ENCODE measurements at places on chromosomes 5 and 9.
A peak's percentile ranks its signal among the peaks of the same experiment; 100 is the strongest.

DNA sequence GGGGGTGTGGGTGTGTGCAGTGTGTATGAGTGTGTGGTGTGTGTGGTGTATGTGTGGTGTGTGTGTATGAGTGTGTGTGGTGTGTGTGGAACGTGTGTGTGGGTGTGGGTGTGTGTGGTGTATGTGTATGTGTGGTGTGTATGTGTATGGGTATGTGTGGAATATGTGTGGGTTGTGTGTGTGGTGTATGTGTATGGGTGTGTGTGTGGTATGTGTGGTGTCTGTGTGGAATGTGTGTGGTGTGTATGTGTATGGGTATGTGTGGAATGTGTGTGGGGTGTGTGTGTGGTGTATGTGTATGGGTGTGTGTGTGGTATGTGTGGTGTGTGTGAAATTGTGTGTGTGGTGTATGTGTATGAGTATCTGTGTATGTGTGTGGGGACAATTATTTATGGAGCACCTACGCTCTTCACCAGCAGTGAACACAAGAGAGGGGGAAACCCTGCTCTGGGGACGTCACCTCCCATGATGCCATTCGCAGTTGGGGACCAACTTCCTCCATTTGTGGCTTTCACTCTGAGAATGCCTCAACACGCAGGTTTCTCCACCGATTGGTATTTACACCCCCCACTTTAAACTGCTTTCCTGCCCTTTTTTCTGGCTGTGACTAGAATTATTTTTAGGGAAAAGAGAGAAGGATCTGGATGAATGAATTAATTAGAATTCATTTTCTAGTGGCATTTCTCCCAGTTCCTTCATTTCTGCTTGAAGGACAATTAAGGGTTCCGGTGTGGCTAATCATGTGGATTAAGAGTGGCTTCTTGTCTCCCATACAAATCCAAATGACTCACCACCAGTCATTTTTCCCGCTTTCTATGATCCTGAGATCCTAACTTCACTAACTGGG lies 238.1 kb downstream of the ROR2 start:
- DNase-seq, result peak; percentile 89

GRCh38 chr5:134153241-134153640 lies 23.5 kb downstream of the SKP1 start:
- DNase-seq, result no peak

GRCh38 chr5:176408590-176408989 lies 7.7 kb downstream of the CLTB start:
- no peak for DNase-seq

- no peak for DNase-seq
Observed at GRCh38 chr5:110335361-110336066, 391.0 kb downstream of the TMEM232 start.

GRCh38 chr9:68914751-68915150 lies 99.2 kb downstream of the PRKACG start:
- no peak for DNase-seq

DNA sequence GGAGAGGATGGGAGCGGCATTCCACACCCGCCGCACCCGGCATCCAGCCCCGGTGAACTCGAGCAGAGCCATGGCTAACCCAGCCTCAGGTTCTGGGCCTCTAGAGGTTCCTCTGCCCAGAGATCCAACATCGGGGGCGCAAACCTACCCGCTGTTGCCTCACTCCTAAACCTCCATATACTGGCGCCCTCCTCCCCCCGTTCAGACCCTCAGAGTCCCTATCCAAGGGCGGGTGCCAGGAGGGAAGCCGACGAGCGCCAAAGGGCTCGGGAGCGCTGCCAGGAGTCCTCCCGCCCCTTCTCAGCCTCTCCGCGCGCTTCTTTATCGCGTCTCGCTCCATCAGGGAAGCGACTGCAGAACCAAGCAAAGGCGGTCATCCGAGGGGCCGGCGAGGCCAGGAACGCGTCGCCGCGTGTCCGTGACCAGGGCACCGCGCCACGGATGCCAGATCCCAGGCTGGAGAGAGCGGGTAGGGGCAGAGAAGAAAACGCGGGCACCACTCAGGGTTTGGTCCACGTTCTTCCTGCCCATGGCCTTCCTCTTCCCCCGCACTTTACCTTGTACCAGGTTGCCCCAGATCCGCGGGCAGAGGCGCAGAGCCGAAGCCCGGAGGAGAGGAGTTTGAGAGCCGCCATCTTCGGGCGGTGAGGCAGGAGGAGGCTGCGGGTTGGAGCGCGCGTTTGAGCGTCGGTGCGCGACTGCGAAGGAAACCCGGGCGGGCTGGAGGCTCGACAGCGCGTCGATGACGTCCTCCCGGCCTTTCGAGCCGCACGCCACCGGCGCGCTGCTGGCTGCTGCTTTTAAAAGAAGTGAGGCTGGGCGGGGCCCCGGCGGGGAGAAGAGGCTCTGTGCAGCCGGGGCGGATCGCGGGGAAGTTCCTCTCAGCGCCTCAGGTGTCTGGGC lies at the start of gene OXCT1:
OXCT1 (minus strand) TSS at position 702 of the 903 bp plus-strand sequence; CDS start at position 635, 67 bp downstream.
- DNase-seq, result peak; percentile 96

- no peak for DNase-seq
Observed at GRCh38 chr9:91736311-91736710, 213.7 kb downstream of the ROR2 start.

DNA sequence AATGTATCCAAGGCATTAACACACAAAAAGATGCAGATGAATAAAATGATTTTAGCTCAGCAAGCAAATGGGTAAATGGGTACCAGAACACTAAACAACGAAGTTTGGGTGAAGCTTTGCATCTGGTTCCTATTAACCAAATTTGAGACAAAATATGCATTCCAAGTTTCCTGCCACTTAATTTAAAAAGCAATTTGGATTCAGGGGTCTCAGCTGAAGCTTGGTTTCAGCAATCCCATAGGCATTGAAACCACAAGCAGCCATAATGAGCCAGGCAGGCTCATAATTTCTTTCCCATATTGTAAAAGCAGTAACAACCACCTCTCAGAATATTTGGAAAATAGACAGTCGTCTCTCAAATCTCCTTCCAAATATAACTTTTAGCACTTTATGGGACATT lies 138.9 kb downstream of the NXNL2 start:
- DNase-seq, result no peak

DNA sequence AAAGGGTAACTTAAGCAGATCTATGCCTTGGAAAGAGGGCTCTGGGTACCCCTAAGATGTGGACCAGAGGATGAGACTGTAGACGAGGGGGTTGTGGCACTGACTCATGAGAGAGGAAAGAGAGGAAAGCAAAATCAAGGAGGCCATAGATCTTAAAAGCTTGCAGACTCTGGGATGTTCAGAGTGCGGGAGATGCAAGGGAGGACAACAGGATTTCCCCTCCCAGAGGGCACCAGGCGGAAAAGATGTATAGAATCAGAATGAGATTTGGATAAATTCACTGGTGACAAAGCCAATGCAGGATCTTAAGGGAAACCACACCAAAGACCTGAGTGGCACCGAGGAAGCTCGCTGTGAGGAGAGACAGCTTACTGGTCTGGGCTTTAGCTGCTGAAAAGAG lies 27.1 kb downstream of the HRH2 start:
- DNase-seq, result no peak

DNA sequence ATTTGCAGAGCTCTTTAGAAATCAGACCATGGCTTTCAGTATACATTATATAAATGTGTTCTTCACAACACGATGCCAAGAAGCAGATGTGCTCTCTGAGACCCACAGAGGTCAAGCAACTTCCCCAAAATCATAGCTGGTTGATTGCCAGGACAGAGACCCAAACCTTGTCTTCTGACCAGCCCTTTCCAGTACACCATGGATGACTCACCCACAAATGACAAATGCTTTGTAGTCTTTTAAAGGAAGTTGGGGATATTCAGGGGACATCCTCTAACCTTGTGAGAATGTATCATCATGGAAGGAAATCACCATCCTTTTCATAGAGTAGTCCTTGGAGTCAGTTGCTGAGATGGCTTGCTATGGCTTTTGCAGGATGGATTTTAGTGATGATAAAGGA lies 30.1 kb downstream of the ZNF462 start:
- peak; percentile 26 for DNase-seq

DNA sequence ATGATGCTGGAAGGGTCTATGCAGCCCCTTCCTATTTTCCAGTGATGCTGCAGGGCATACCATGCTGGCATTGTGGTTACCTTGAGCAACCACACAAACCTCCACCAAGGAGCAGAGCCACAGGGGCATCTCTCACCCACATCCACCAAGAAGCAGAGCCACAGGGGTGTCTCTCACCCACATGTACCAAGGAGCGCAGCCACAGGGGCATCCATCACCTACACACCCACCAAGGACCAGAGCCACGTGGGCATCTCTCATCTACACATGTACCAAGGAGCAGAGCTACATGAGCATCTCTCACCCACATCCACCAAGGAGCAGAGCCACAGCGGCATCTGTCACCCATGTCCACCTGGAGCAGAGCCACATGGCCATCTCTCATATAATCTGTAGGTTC lies 8.8 kb upstream of the GM2A start:
- no peak for DNase-seq

- peak; percentile 49 for DNase-seq
Observed at GRCh38 chr5:40437452-40437861, 242.3 kb upstream of the PTGER4 start.

GRCh38 chr9:121383715-121384114 lies 13.7 kb upstream of the STOM start:
- DNase-seq, result peak; percentile 59

Measured in hematopoietic multipotent progenitor cell treated with erythropoietin and hydrocortisone succinate and interleukin-3 and kit ligand, for 4 days (in vitro differentiated cells).